Mucosa of gallbladder (tissue), 1 donor: ENCODE measurements at places on chromosomes 7 and 10.
A peak's percentile ranks its signal among the peaks of the same experiment; 100 is the strongest.

- peak; percentile 81 for DNase-seq
These were observed 10.8 kb downstream of the TLX1 start for GRCh38 chr10:101141616-101142532.

DNA sequence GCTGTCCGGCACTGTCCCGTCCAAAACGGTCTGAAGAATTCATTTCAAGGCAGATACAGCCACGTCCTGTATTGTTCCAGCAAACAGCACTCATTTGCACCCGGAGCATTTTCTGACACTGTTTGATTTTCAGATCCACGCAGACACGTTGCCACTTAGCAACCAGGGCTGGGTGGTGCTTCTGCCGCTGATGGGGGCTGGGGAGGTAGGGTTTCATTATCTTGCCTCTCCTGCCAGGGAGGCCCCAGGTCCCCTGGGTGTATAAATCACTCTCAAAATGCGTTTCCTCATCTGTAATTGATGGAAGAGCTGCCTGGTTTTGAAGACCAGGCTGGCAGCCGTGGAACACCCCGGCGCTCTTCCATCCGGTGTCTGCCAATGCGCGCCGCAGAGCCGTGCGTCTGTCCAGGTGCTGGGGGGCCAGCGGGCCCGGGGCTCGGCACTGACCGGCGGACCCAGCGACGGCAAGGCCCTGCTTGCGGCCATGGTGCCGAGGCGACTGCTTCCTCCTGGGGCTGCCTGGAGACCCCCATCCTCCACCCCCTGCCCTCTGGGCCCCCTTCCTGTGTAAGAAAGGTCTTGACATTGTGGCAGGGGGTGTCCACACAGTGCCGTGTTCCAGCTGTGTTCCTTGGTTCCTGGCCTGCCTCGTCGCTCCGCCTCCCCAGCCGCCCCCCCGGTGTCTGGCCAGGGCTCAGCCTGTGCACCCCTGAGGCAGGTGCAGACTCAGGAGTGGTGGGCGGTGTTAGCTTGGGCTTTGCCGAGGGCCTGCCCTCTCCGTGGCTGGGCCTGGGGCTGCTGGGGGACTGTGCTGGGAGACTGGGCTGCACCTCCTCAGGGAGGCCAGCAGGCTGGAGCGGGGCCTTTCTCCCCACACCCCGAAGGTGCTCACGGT is 16.6 kb downstream of the ADGRA1 start:
- DNase-seq = no peak

GRCh38 chr10:21145751-21146435 is 248.8 kb upstream of the NEBL start:
- DNase-seq = no peak

DNA sequence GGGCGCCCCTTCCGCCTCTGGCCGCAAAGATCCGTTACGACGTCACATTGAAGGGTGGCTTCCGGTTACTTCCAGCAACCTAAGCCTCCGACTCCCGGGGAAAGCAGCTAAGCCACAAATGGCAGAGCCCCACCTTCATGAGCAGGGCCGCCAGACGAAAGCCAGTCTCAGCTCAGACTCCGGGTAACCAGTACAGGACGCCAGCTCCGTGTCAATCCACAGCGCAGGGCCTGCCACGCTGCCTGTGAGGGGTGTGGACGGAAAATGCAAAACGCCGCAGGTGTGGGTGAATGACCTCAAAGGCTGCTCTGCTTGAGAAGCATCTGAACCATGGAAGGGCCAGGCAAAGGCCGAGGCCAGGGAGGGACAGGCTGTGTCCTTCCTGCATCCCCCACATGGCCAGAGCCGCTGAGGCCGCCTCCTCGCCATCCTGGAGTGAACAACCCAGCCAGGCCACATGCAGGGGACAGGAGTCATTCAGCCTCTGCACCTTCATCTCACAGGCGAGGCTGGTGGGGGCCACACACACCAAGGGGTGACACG is 53.5 kb upstream of the PPP2R2D start:
- no peak for DNase-seq
